ENCODE measurements at places on chromosomes 6 and 20.

DNA sequence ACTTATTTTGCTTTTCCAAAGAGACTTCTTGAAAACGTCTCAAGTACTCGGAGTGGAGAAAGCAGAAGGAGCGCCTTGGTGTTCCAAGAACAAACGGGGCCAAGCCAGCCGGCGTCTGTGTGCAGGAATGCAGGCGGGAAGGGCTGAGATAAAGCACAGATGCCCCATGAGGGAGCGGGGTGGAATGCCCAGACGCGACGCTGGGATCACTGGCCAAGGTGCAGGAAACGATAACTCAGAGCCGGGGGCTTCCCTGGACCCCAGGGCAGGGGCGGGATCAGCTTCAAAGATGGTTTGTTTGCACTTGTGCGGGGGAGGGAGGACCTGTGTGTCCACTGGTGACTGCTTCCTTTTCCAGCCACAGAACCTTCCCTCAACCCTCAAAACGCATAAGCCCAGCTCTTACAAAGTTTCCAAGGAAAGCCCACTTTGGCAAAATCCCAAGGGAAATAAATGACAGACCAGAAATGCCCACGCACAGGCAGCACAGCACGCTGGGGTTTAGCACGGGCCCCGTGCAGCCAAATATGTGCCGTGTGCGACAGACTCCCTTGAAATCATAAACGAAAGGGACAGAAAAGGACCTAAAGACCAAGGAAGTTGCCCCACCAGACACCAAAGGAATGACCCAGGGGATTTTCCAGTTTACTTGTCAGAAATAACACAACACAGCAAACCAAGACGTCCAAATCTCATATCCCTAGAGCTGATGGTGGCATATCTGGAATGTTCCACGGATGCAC lies 113.9 kb downstream of the NFATC2 start:
- DNase-seq, result no peak

DNA sequence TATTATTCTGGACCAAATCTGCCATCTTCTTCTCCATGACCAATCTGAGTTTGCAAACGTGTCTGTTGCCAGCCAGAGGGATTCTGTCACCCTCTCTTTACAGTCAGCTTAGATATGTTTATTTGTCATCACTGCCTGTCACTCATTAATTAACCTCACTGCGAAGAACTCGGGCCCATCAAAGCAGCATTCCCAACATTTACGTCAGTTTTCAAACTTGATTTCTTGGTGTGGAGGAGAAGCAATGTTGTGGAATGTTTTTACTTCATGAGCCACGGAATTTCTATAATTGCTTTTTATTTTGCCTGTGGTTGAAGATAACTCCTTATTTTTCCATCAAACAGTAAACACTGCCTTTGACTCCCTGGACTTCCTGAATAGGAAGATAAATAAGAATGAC lies 91.8 kb upstream of the CNKSR3 start:
- no peak for DNase-seq

DNA sequence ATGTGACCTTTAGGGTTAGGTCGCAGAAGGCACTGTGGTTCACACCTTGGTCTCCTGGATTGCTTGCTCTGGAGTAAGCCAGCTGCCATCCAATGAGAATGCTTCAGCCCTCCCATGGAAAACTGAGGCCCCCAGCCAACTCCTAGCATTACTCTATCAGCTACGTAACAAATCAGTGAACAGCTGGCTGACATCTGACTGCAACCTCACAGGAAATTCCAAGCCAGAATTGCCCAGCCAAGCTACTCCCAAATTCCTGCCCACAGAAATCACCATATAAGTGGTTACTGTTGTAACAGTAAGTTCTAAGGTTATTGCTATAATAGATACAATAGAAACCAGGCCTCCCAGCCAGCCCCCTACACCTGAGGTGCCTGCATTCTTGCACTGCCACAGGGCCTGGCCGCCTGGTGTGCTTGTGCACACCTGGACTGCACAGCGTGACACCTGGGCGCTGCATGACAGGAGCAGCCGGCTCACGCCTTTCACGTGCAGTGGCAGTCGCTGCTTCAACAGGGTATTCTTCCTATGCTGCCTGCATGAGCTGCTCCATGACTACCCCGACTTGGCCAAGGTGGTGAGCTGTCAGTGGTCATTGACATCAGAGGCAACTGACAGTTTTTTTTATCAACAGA lies 429.7 kb upstream of the RUNX2 start:
- no peak for DNase-seq

DNA sequence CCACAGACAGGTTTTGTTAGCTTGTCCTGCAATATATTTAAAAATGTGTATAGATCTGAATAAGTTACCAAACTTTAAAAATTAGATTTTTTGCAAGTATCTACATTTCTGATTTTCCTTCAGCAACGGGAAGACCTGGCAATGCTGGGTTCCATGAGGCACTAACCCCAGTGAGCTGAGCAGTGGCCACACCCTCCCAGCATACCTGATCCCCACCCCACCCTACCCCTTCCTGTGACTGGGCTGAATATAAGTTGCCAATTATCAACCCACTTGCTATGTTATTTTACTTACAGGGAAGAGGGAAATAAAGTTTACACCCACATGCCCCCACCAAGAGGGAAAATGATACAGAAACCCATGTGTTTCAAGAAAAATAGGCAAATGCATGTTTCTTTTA lies 70.3 kb upstream of the RALGAPA2 start:
- DNase-seq, result no peak

- no peak for DNase-seq
Observed at GRCh38 chr20:54451171-54451570, 24.2 kb upstream of the DOK5 start.

- DNase-seq, result no peak
Observed at GRCh38 chr6:13485923-13486562, 1.4 kb downstream of the GFOD1 start.

GRCh38 chr6:55913228-55914195 lies 38.1 kb upstream of the BMP5 start:
- no peak for DNase-seq

DNA sequence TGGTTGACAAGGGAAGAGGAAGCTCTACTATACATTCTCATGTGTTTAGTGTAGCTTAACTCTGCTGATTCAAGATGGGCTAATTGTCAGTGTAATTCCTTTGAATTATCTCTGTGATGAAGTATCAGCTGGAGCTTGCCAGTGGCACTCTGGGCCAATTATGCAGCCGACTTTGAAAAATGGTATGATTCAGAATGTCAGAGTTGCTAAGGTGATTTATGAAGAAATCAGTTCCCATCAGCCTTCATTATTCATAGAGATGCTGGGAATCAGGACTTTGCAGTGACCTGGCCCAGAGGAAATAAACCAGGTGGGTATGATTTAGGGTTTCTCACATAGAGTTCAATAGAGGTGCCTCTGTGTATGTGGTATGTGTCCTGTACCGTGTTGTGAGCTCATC lies 33.4 kb downstream of the KCNS1 start:
- DNase-seq, result no peak

DNA sequence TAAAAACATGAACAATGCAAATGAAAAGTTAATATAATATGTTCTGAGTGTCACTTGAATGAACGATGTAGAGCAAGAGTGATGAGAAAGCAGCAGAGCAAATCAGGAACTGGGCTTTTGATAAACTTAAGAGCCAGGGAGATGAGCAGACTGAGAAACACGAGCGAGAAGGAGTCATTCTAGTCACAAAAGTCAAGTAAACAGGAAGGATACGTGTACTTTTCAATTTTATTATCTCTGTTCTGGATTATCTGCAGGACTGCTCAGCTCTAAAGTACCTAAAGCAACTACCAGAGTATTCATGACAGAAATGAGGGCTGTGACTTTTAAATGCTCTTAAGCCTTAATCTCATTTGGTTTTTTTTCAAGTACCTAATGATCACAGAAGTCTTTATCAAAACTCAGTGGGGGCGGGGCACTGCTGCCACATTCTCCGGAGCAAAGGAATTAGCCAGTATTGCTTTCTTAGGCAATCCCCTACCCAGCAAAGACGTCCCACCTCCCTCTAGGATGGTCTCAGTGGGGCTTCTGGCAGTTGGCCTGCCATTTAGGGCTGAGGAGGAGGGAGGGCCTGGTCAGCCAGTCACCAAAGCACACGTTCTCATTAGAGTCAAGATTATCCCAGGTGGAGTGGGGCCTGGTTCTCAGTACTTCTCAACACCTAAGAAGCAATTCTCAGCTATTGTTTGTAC lies 8.6 kb downstream of the MAN1A1 start:
- DNase-seq, result no peak

GRCh38 chr6:157491571-157492232 lies 110.7 kb downstream of the ZDHHC14 start:
- no peak for DNase-seq

GRCh38 chr20:8661229-8661952 lies 407.5 kb upstream of the PLCB4 start:
- DNase-seq, result no peak

GRCh38 chr20:36237477-36237876 lies 1.2 kb downstream of the AAR2 start:
- DNase-seq, result no peak

GRCh38 chr6:30325150-30325872 lies 1.4 kb upstream of the TRIM39 start:
- DNase-seq, result no peak

GRCh38 chr6:26157251-26158075 lies 70.2 kb downstream of the HFE start:
- DNase-seq, result no peak

DNA sequence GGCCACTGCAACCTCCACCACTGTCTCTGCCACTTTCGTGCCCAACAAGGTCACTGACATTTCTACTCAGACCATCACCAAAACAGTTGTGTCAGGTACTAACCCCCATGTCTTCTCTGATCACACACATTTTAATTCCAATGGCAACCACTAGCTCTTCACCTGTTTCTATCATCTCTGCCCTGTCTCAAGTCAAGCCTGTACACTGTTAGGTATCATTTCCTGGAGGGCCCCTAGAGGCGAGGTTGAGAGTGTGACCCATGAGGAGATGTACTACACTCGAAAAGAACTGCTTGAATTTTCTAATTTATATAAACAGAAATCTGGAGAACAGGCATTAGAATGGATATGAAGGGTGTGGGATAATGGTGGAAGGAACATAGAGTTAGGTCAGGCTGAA lies 17.4 kb upstream of the MUC21 start:
- DNase-seq, result no peak

- DNase-seq, result no peak
Observed at GRCh38 chr20:38106461-38106860, 58.6 kb downstream of the TGM2 start.

DNA sequence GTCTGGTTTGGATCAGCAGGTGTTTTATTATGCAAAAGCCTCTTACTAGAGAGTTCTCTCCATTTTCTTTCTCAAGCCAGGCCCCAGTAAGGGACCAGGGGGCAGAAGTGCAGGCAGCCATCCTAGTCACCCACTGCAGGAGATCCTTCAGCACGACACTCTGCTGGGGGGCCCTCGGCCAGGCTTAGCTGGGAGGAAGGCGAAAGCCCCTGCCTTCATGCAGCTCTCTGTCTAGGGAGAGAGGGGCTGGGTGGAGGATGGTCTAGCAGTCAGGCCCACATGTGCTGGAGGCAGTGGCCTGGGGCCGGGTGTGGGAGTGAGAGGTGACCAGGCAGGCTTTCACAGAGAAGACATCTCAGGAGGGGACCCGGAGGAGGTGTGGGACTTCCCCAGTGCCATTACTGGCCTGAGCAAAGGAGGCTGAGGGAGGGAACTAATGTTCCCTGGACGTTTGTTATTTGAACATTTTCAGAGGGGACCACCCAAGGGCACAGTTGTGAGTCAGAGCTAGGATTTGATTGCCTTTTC lies 33.5 kb upstream of the VSTM2L start:
- no peak for DNase-seq

- DNase-seq, result no peak
Observed at GRCh38 chr6:38482466-38482865, 157.3 kb downstream of the BTBD9 start.

DNA sequence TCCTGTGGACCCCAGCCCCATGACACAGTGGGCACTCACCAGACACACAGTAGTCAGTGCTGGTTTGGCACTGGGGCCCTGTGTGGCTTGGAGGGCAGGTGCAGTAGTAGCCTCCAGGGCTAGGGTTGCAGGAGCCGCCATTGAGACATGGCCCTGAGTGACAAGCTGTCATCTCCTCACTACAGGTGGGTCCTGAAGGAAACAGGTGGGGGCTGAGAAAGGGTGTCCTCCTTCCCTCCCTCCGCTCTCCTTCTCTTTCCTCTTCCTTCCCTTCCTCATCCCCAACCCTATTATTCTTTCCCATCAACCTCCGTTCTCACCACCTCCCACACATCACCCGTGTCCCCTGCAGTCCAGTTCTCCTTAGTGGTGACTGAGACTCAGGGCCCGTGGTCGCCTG lies 10.2 kb downstream of the NOTCH4 start:
- no peak for DNase-seq

- no peak for DNase-seq
Observed at GRCh38 chr20:10306440-10307358, 88.1 kb downstream of the SNAP25 start.

DNA sequence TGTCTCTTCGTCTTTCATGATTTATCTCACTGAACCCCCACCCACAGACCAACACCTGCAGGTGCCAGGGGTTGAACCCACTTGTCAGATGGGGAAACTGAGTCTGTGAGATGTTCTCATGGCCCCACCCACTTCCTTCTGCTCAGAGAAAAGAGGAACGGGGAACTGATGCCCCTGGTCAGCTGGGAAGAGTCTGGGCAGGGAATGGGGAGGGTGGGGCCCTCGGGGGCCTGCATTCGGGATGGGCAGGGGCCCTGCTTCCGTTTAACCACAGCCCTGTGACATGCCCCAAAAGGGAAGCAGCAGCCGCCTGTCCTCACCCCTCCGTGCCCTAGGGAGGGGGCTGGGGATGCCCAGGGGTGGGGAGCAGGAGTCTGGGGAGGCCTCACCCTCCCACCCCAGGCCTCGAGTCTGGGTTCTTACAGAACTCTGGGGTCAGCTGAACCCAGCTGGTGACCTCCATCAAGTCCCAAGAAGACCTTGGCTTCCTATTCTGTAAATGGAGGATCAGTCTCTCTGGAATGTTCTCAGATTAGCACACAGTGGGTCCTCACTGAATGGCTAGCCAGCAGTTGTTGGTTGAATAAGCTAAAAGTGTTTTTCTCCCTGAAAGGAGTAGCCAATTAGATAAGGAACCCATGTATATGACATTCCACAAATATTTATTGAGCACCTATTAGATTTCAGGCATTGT lies 81.5 kb downstream of the CEBPB start:
- no peak for DNase-seq

DNA sequence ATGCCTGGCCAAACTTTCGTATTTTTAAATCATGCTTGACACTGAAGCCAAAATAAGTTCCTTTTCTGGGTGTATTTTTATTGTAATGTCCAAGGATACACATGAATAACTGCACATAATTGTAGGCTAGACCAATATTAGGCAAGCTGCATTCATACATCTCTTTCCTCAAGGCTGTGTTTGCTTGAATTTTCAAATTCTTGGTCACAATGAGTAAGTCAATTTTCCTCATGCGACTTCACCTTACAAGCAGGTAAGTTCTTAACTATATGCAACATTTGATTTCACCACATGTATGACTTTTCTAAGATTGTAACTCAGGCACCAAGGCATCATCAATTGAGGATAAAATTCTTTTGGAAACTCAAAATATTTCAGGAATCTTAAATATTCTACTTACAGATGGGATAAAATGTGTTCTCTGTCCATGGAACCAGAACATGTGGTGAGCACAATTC lies 112.4 kb upstream of the ZNF217 start:
- no peak for DNase-seq

GRCh38 chr6:36850021-36850420 lies 10.8 kb upstream of the CPNE5 start:
- no peak for DNase-seq

GRCh38 chr20:17533396-17533795 lies 2.2 kb upstream of the BFSP1 start:
- no peak for DNase-seq

- DNase-seq, result no peak
Observed at GRCh38 chr6:88296694-88297093, 130.5 kb upstream of the CNR1 start.
